Suprapubic skin (tissue), 4 donors: ENCODE measurements at places on chromosomes 13 and 19.

DNA sequence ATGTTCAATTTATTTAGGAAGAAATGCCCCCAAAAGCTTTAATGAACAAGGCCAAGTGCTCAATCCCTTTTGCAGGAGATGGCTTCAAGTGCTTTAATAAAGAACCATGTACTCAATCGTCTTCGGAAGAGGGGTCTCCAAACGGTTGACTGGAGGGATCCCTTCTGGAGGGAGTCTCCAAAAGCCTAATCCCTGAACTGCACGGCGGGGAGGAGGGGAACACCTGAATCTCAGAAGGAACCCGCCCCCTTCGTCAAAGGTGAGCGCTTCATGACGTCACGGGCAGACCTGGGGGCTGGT is 505 bp downstream of the PAF1 start:
- no peak for DNase-seq

GRCh38 chr19:508204-509150 is 1.2 kb downstream of the TPGS1 start:
- no peak for DNase-seq

DNA sequence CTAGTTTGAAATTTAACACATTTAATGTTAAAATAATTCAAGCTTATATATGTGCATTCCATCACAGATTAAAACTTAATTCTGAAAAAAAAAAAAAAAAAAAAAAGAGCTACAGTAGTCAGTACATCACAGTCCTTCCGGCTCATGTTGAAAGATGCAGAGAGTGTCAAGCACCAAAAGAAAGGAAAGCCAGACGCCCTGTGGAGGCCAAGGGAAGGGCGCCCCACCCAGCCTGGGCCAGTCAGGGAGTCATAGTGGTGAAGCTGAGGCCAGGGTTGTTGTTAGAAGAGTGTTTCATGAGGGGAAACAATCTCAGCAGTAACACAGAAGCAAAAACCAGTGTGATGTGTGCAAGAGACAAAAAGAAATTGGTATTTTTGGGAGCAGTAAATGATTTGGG is 375.3 kb downstream of the MTUS2 start:
- DNase-seq = no peak

DNA sequence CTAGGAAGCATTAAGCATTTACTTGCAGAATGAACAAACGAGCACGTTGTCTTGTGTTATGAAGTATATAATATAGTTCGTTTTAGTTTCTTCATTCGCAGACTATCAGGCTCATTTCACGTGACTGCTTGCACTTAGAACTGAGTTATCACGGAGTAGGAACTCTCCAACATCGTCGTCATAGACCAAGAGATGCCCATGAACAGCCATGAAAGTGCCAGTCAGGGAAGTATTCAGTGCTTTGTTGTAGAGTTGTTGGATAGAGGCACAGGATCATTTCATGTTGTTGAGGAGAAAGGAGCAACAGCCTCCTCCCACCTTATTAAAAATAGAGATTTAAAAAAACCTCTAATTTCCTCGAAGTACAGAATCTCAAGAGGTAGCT is 977 bp upstream of the IL17D start:
- no peak for DNase-seq

DNA sequence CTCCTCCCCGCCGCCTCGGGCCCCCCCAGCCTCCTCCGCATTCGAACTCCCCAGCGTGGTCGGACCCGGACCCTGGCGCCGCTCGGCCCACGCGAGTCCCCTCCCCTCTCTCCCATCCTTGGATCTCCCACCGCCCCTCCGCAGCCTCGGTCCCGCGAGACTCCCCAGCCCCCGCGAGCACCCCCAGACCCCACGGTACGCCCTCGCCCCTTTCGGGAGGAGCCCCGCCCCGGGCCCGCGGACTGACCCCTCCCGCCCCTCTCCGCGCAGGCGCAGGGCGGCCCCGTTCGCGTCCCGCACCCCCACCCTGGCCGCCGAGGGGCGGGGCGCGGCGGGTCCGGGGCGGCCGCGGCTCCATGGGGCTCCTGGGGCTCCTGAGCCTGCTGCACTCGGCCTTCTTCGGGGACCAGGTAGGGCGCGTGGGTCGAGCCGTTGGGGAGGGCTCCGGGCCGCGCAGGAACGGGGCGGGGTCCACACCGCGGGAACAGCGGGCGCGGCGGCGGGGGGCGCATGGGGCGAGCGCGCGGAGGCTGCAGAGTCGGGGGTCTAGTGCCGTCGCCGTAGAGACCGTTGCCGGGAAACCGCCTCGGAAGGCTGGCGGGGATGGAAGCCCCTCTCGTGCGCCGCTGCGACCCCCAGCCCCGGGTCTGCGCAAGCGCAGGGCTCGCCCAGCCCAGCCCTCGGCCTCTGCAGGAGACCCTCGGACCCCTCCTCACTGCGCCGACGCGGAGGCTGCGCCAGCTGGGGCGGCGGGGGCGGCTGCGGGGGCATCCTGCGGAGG is 3.8 kb upstream of the APC2 start:
- no peak for DNase-seq

DNA sequence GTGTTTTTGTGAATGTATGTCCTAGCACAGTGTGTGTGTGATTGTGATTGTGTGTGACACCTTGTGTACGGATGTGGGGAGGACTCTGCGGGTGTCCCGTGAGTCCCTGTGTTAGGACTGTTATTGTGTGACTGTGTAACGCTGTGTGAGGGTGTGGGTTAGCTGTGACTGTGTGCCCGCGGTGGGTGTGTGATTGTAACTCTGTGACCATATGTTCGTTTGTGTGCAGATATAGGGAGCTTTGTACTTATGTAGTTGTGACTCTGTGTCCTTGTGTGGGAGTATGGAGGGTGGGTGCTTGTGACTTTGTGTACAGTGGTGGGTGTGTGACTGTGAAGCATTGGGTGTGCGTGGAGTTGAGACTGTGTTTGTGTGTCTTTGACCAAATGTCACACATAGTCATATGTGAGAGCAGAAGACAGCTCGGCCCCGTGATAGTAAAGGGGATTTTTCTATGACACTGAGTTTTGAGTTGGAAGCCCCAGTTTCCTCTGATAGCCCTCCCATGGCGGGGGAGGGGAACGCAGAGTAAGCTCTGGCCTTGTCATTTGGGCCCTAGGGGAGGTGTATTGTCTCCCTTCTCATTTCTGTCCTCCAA is 949 bp upstream of the ZNF260 start:
- no peak for DNase-seq

GRCh38 chr19:2719920-2720776 is 1.0 kb downstream of the DIRAS1 start:
- no peak for DNase-seq

GRCh38 chr13:51542346-51543242 is 41.7 kb upstream of the WDFY2 start:
- no peak for DNase-seq

GRCh38 chr13:21850013-21851006 is 179.4 kb downstream of the FGF9 start:
- DNase-seq = no peak

DNA sequence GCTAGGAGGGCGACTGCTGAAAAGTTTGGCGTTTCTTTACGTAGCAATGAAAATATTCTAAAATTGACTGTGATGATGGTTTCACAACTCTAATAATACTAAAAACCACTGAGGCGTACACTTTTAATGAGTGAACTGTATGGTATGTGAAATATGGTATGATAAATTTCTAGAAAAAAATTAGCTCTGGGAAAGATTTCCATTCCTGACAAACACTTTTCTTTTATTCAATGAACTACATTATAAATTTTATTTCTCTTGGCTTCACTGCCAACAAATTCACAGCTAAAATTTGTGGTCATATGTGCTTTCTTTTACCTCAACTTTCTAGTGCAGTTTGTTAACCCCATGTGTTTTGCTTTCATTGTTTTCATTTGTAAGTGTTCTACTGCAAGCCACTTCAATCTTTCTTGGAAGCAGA is 11.1 kb downstream of the ZC3H13 start:
- DNase-seq = no peak

GRCh38 chr19:47719047-47719859 is 6.0 kb downstream of the EHD2 start:
- DNase-seq = peak; percentile 95

DNA sequence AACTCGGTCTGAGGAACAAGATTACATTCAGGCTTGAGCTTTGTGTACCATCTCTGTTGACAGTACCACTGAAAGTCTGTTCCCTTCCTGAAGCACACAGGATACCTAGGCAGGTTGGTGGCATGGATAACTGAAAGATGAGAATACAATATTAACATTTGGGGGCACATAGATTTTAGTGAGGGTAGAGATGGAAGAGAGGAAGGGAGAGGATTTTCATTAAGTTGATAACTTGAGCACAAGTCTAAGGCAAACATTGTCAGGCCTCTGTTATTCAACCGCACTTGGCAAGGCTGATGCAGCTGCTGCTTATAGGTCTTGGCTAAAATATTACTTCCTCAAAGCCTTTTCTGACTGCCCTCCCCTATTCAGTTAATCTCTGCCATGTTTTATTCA is 10.9 kb downstream of the MIR17HG start:
- no peak for DNase-seq

DNA sequence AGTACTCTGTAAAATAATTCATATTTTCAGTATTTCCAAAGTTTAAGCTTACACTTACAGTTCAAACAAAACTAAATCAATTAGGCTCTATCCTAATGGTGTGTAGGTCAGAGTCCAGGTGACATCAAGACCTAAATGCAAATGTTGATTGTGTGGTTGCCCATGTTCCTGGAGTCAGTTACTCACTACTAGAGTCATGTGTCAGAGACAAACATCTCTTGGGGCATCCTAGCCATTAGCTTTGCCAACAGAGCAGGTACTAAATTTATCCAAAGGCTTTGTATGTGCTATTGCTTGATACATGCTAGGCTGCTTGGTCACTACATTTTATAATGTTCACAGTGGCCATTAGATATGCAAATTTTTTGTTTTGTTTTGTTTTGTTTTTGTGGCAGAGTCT is 11.7 kb downstream of the SPRY2 start:
- no peak for DNase-seq

DNA sequence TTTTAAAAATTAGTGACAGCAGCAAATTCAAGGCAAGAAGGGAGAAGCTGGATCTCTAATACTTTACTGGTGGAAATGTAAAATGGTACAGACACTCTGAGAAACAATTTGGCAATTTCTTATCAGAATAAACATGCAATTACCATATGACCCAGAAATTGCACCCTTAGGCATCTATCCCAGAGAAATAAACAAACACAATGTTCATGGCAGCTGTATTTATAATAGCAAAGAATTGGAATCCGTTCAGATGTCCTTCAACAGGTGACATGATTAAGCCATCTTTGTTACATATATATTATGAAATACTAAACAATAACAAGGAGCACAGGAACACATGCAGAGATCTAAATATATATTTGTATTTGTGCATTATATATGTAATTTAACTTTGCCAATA is 756.5 kb downstream of the SLITRK1 start:
- no peak for DNase-seq

GRCh38 chr19:6325614-6326013 is 7.8 kb downstream of the ACER1 start:
- no peak for DNase-seq

- no peak for DNase-seq
These were observed 70.4 kb downstream of the MRPL57 start for GRCh38 chr13:21246761-21247452.

GRCh38 chr19:40737102-40737644 is 13.1 kb downstream of the ACTMAP start:
- no peak for DNase-seq

GRCh38 chr19:48988860-48989259 is 4.2 kb downstream of the GYS1 start:
- DNase-seq = no peak

DNA sequence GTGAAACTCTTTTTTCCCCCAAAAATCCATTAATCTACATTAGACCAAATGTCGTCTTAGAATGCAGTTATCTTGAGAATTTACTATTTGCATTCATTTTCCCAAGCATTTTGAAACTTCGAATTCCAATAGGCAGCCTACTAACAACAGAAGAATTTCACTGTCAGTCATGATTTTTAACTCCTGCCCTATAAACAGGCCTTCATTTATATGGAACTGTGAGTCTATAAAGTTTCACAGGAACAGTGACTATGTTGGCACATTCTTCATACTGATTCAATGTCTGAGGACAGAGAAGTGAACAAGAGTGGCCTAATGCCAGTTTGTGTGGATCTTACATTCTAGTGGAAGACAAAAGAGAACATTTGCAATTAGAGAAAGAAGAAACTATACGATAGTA is 198.0 kb downstream of the PCDH17 start:
- DNase-seq = no peak

- DNase-seq = no peak
These were observed 10.2 kb upstream of the FUT2 start for GRCh38 chr19:48685583-48685982.

DNA sequence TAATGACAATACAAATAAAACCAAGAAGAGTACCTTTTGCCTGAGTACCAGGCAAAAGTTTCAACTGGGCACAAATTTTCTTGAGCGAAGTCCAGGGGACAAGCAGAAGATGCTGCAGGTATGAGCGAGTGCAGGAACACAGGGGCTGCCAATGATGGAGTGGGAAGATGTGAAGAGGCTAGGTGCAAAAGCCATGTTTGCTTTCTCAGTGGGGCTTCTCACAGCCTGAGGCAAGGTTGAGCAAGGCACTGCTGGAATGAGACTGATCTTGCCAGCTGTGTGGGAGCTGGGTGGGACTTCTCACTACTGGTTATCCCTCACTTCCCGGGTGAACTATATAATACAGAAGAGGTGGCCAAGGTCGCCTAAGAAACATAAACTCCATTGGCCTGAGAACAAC is 1200.7 kb downstream of the SLITRK1 start:
- DNase-seq = no peak

GRCh38 chr19:48646722-48647216 is 782 bp upstream of the CA11 start:
- no peak for DNase-seq

DNA sequence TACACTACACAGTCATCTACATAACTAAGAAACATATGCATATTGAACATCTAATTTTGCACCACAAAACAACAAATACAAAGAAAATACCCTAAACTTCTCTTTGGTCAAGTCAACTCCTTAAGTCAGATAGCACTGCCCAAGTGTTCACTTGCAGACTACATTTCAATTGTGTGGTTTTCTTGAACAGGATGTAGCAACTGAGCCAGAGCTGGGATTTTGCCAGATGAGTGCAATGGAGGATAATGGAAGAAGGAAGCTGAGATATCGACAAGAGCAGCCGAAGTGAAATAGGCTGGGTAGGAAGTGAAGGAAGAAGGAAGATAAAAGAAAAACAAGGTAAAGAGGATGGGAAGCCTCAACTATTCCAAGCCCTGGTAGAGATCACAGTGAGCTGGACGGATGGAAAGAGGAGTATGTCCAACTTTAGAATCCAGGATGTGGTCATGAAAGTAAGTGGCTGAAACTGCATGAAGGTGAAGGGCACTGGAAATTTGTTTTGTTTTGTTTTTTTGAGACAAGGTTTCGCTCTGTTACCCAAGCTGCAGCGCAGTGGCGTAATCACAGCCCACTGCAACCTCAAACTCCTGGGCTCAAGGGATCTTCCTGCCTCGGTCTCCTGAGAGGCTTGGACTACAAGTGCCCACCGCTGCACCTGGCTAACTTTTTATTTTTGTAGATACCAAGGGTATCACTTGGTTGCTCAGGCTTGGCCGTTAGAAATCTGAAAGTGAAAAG is 15.0 kb downstream of the NUFIP1 start:
- DNase-seq = no peak

- no peak for DNase-seq
These were observed 210.4 kb upstream of the SOX1 start for GRCh38 chr13:111856571-111856970.
